Stimulated activated CD8-positive, alpha-beta memory T cell treated with anti-CD3 and anti-CD28 coated beads, Interleukin-7, amount 100 ng/mL, for 48 hours (primary cell): ENCODE measurements at places on chromosomes 2 and 18.

DNA sequence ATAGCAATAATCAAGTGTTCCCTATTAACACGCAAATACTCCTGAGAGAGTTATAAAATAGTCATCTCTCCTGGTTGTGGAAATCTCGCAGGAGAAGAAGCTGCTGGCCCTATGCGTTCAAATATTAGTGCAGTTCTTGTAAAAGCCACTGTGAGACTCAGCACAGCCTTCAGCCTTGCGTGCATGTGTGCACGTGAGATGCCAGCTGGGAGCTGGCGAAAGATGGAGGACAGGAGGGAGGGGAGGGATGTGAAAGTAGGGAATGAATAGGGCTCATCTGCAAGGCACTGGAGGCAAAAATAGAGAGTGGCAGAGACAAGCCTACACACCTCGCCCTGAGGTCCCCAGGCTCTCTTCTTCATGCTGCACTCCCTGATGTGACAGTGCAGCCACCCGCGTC is 126.5 kb downstream of the INO80D start:
- no peak for DNase-seq

GRCh38 chr2:126639276-126639675 is 16.7 kb upstream of the GYPC start:
- DNase-seq, result no peak

DNA sequence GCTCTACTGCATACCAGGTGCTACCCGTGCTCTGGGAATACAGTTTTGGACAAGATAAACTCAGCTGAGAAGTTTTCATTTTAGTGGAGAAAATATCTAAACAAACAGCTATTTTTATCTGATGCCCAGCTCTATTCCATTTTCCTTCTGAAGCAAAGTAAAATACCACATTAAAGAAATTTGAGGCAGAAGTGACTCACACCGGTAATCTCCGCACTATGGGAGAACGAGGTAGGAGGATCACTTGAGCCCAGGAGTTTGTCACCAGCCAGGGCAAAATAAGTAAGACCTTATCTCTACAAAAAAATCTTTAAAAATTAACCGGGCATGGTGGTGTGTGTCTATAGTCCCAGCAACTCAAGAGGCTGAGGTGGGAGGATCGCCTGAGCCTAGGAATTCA is 416.2 kb upstream of the LYPD1 start:
- DNase-seq, result no peak

GRCh38 chr2:232260075-232260474 is 118.5 kb upstream of the ALPP start:
- DNase-seq, result no peak

GRCh38 chr2:75068546-75068945 is 110.1 kb downstream of the POLE4 start:
- DNase-seq, result no peak

DNA sequence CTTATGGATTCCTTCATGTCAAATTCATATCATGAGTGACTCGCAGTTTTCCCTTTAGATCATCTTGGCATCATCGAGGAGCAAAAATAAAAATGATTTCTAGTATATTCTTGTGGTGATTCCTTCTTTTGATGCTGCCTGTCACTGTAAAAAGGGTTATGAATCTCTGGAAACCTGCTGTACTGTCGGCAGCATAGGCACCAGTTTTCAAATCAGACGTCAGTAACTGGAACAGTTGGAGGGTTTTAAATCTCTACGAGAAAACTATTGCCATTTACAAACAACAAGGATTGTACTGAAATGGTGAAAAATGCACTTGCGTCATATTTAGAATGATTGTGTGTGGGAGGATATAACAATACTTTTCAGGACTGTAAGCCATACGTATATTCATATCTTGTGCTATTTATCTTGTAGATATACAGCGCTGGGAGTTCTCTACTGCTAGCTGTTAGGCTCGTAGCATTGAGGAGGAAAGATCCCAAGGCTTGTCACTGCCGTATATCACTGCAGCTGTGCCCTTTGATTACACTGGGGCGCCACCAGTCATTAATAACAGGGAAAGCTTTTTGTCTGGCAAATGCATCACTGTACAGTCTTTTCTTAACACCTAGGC is 320.7 kb downstream of the MTX2 start:
- no peak for DNase-seq

DNA sequence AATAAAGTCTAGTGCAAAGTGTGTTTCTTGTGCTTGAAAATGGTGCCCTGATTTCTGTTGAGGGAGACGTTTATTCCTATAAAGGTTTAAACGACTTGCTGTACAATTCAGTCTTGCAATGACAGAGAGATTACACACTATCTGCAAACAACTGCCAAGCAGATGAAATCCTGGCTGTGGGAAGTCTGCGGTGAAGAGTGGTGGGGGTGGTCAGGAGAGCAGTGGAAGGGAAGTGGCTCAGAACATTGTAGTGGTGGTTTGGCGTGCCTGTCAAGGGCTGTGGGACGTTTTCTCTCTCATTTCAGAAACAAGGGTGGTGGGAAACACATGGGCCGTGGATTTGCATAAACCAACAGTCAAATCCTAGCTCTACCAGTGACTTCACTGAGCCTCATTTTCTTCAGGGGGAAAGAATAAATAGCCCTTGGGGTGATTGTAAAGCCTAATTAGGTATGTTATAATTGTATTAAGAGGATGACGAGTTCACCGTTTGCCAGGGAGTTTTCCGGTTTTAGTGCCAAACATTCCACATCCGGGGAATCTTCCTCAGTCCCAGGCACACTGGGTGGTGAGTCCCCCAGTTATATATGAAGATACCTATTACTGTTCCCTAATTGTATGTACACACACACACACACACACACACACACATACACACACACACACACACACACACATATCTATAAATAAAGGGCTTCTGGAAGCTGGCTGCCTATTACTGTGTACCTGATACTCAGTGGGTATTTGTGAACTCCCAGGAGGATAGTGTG is 115.0 kb downstream of the SPTBN1 start:
- DNase-seq, result peak; percentile 84

DNA sequence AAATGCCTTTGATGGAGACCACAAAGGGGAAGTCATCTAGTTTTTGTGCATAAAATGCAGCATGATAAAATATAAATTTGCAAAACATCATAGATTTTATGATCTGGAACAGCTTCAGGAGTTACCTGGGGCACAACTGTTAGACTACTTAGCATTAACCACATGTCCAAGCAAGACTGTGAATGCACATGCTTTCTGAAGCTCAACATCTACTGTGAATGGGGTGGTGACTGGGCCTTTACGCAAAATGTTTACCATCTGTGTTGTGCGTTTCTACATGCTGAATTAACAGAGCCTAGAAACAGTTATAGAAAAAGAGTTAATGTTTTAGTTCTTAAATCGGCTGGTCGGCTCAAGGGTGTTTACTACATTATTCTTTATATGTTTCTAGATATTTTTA is 45.5 kb downstream of the KCTD1 start:
- DNase-seq, result no peak

DNA sequence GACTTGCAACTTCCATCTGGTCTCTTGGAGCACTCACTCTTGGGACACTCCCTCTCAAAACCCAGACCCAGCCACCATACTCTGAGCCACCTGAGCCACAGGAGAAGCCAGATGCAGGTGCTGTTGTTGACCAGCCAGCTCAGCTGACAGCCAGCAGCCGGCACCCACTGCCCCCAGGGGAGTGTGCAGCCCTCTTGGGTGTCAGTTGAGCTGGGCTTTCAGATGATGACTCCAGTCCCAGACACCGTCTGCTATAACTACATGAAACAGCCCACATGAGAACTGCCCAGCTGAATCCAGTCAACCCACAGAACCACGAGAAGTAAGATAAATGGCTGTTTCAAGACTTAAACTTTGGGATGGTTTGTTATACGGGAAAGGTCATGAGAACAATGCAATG is 10.7 kb upstream of the IGFBP2 start:
- DNase-seq, result no peak

GRCh38 chr2:201233812-201234662 is 26.3 kb upstream of the CASP8 start:
- no peak for DNase-seq

- DNase-seq, result no peak
Measured at GRCh38 chr2:72988726-72989273, 71.5 kb downstream of the EMX1 start.

GRCh38 chr18:74163019-74163660 is 14.8 kb downstream of the TIMM21 start:
- DNase-seq, result no peak

- no peak for DNase-seq
Measured at GRCh38 chr18:11807233-11807632, 44.0 kb upstream of the CHMP1B start.

GRCh38 chr2:236512267-236512666 is 57.4 kb upstream of the ACKR3 start:
- no peak for DNase-seq

DNA sequence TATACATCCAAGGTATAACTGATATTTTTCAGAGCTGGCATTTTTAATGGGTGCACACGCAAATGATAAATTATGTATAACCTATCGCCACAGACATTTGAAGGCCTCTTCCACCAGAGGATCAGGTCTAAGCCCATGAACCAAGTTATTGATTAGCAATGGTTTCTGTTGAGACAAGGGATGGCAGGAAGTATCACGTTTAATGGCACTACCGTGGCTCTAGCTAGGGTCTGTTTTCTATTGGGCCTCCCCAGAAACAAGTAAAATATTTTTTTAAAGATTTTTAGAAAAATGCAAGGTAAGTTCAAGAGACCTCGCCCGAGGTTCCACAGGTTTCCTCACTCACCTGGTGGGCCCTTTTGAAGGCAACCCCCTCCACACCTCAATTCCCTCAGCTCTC is 667 bp downstream of the GFPT1 start:
- DNase-seq, result no peak

- DNase-seq, result no peak
Measured at GRCh38 chr2:18924386-18924785, 335.0 kb upstream of the NT5C1B start.

DNA sequence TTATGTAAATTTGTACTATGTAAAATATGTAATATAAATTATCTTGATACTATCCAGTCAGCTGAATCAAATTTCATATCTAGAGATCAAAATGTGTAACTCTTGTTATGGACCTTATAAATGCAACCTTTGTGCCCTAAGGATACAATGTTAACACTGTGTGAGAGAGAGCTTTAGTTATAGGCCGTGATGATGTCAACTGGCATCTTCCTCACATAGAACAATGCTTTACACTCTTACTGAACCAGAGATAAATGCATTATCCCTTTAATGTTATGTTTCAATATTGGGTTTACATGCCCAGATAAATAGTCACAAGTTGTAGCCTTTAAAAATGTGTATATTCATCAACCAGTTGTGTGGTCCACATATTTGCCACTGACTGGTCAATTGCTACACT is 115.1 kb downstream of the KCNJ3 start:
- no peak for DNase-seq

- DNase-seq, result no peak
Measured at GRCh38 chr2:133773854-133774653, 205.8 kb upstream of the NCKAP5 start.

- no peak for DNase-seq
Measured at GRCh38 chr2:223451-223850, 40.4 kb downstream of the SH3YL1 start.

DNA sequence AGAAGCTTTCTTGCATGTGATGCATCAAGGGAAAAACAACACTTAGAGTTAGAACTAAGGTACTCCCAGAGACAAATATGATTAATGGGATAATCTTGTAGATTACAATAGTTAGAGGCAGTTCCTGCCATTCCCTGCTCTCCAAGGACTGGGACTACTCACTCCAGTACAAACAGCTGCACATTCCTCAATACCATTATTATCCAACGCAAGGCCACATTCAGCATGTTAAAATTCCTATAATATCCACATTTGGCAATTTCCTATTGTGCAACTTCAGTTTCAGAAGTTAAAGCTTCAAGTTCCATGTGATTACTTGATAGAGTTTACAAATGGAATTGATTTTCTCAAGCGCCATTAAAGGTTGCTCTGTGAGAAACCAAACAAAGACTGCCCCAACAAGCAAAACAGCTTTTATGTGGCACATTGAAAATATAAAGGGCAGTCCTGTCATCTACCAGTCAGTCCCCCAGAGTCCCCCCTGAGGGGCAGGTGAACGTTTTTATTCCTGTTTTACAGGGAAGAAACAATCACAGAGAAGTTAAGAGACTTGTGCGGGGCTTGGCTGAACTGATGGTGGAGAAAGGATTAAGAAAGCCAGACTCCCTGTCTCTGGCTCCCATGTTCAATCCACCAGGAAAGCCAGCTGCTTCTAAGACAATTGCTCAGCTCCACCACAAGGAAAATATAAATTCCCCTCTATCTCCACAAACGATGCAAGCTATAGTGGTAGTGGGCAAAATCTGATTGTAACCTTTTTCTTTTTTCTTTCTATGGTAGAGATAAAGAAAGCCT is 72.6 kb downstream of the TXNL1 start:
- no peak for DNase-seq

GRCh38 chr2:71892423-71892730 is 255.3 kb downstream of the CYP26B1 start:
- no peak for DNase-seq

- no peak for DNase-seq
Measured at GRCh38 chr2:73987109-73987947, 2.6 kb downstream of the TET3 start.

DNA sequence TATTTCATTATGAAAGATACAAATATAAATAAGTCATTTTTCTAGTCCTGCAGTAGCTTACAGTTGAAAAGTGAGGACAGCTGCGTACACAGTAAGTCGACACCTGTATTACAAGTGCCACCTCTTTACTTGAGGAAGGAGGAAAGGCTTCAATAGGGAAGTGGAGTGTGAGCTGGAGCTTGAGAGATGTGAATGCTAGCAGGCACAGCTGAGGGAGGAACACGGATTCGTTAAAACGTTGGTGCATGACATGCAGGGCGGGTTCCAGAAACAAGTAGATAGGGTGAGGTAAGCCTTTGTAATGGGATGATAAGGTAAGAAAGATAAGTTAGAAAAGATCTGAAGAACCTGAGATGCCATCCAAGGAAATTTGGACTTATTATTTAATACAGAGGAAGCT is 98.1 kb upstream of the CSRNP3 start:
- DNase-seq, result no peak

DNA sequence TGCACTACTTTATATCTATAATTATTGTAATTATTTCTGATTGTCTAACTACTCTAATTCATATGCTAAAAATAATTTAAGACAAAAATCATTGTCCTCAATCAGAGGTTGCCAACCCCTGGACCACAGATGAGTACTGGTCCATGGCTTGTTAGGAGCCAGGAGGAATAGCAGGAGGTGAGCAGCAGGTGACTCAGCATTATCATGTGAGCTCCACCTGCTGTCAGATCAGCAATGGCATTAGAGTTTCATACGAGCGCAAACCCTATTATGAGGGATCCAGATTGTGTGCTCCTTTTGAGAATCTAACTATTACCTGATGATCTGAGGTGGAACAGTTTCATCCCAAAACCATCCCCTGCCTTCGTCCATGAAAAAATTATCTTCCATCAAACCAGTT is 1434.4 kb downstream of the LRP1B start:
- DNase-seq, result no peak

DNA sequence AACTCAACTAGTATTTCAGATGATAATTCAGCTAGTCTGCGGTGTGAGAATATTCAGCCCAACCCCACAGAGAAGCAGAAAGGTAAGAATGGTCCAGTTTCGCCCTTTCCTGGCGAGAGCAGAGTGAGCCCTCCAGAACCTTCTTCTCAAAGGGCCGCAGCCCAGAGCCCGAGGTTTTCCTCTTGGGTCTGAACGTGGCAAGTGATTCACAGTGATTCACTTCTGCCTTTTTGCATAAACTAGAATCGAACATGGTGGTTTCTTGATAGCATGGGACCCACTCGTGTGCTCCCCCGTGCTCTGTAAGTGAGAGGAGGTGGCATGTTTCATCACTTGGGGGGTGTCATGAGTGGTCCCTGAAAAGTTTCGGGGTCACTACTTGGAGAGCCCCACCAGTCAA is 24.2 kb downstream of the TRAF3IP1 start:
- DNase-seq, result no peak

- no peak for DNase-seq
Measured at GRCh38 chr2:112110966-112111365, 27.2 kb upstream of the FBLN7 start.
